ENCODE measurements at places on chromosomes 2 and 18.

GRCh38 chr18:25230658-25231326, 121.2 kb downstream of the ZNF521 start:
- no peak for DNase-seq

DNA sequence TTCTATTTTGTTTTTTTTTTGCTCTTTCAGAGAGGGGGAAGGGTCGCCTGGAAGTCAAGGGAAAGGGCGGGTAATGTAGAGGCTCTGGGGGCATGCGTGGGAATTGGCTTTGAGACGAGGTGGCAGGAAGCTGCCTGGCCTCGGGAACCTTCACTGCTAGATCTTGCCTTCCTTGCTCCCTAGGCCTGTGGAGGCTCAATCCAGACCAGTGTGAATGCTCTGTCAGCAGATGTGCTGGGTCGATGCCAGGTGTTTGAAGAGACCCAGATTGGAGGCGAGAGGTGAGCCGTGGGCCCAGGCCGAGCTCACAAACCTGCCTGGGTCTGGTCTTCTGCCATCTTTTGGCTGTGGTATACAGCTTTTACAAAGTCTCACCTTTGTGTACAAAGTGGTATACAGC, 15.5 kb downstream of the CCT7 start:
- no peak for DNase-seq

GRCh38 chr18:11600321-11600720, 9.1 kb upstream of the SLC35G4 start:
- DNase-seq: no peak

DNA sequence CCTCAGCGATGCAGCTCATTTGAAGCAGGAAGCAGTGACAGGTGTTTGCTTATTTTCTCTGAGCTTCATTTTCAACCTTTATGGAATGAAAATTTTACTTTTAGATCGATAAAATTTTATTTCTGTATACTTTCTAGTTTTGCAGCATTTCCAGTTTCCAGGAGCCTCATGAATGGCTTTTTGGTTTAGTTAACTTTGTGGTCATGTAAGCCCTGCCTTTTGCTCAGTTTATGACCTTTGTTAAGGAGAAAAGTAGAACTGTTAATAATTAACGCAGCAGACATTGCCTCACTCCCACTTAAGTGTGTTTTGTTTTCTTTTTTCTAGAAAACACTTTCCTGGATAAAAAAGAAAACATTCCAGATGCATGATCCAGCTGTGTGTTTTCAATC, 4.4 kb upstream of the FARP2 start:
- DNase-seq: no peak

Measured in activated CD4-positive, alpha-beta T cell treated with anti-CD3 and anti-CD28 coated beads for 48 hours (primary cell).